ENCODE measurements at places on chromosomes 16 and 17.
A peak's percentile ranks its signal among the peaks of the same experiment; 100 is the strongest.

- DNase-seq, result no peak
Measured at GRCh38 chr16:72940886-72941285, 107.0 kb downstream of the ZFHX3 start.

- DNase-seq, result no peak
Measured at GRCh38 chr17:71313866-71314265, 807.0 kb upstream of the SOX9 start.

DNA sequence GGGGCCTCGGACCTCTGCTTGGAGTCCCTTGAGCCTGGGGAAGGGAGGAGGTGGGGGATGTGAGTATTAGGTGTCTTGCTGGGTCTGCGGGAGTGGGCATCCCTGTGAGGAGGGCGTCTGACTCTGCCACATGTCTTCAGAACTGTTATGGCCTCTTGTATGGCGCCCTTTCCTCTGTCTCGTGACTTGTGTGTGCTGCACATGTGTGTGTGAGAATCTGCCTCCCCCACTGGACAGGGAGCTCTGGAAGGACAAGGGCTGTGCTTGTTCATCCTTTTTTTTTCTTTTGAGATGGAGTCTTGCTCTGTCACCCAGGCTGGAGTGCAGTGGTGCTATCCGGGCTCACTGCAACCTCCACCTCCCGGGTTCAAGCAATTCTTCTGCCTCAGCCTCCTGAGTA lies 33.4 kb downstream of the ARHGAP23 start:
- no peak for DNase-seq

DNA sequence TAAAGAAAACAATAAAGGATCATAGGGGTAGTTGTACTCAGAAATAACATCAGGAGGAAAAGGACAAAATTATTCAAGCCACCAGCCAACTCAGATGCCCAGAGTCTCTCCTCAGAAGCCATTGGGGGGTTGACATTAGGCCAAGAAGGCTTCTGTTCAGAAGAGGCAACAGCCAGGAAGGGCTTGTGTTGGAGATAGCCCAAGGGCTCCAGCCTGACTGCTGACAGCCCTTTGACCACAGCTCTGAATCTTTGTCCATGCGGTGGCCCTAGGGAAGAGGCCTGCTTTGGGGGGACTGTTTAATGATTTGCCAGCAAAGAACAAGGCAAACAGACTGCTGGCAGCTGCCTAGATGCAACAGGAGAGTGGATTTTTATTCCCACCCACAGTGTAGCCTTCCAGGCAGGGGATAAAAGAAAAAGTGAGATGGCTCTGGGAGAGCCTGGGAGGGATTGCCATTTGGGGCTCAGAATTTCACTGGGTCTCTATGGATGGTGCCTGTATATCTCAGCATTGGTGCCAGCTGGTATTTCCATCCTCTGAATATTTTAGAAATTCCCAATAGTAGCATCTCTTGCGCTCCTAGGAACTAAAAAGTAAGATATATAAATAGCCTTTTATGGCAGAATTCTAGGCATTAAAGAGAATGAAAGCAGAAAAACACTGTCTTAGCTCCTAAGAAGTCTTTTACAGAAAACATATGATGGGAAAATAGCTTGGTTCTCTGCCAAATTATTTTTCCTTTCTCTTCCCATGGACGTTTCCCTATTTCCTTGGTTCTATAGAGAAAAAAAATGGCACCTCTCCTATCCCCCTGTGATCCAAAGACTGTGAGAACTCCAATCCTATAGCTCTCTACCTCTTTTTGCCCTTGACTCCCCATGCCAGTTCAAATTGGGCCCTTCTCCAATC lies 29.4 kb upstream of the SUPT4H1 start:
- no peak for DNase-seq

DNA sequence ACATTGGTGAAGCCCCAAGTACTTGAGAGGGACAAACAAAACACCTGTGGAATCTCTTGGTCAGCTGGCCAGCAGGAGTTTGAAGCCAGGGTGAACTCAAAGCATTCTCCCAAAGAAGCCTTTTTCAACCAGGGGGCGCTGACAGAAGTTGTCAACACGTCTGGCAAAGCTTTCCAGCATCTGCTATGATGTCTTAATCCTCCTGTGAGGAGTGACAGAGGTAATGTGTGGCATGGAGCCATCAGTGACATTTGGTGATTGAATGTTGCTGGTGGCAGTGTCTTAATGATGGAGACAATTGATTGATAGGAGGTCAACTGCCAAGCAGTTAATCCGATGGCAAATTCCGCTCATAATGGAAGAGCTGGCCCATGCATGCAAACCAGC lies 257.6 kb upstream of the HSBP1 start:
- no peak for DNase-seq

- DNase-seq, result no peak
Measured at GRCh38 chr16:85231959-85232358, 119.7 kb upstream of the CIBAR2 start.

- no peak for DNase-seq
Measured at GRCh38 chr17:14779241-14779640, 478.4 kb downstream of the HS3ST3B1 start.

DNA sequence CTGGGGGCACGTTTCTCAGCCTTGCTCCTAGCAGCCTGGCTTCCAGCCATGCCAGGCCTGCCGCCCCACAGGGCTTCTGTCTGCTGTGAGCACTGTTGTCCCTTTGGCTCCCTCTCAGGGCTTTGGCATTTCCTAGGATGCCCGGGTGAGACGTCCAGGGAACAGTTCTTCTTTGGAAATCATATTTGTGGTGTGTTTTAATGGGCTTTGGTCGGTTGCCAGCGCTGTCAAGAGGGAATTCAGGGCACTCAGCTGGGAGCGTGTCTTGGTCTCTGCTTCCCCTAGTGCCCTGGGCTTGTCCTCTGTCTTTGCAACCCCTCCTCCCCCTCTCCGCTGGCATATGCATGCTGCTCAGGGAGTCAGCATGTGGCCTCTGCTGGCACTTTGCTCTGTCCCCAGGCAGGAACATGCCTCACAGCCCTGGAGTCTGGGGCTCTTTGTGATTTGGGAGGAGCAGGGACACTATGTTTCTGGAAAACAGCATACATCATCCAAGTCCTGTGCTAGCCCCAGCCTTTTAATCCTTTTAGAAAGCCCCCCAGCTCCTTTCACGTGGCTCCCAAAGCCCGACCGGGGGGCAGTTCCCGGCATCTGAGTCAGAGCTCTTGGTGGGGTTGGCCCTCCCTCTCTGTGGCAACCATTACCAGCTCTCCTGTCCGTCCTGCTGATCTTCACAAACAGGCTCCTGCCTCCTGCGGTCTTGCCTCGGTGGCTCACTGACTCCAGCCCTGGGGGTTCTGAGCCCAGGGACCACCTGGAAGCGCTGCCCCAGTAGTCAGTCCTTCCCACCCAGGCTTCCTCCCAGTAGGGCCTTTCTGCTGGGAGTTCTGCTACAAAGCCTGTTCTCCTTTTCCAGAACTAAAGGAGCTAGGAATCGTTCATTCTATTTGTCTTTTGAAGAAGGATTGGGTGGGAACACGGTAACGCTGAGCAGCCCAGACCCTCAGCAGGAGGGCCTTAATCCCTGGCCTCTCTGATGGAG lies 26.7 kb downstream of the SAP30BP start:
- DNase-seq, result no peak

- no peak for DNase-seq
Measured at GRCh38 chr16:61829631-61830030, 206.6 kb downstream of the CDH8 start.

DNA sequence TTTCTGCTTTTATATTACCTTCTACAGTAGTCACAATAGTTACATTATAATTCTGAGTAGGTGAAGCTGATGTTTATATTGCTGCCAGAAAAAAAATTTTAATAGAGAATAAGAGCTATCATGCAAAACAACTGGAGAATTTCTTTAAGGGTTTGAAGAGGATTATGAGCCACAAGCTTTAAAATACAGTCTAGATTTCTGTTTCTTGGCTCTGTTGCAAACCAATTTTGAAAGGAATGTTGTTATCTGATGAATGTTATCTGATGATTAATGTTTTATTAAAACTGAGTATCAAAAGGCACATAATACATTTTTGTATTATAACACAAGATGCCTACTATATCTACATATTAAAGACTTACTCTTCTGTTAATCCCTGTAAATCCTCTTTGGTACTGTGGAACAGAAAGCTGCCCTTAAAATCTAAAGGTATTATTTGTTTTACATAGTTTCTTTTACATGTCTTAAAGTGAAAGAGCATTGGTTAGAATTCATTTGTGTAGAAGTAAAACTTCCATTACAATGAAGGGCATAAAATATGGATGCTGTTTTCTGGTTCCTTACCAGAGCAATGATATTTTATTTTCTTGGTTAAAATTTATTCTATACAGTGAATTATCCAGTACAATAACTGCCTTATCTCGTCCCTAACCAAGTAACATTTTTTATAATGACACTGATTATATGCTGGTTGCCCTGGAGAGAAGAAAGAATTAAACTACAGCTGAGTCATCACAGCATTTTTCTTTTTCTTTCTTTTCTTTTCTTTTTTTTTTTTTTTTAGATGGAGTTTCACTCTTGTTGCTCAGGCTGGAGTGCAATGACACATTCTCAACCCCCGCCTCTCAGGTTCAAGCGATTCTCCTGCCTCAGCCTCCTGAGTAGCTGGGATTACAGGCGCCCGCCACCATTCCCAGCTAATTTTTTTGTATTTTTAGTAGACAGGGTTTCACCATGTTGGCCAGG lies 205.7 kb downstream of the TANC2 start:
- no peak for DNase-seq

- no peak for DNase-seq
Measured at GRCh38 chr17:68305142-68305541, 13.8 kb downstream of the ARSG start.

DNA sequence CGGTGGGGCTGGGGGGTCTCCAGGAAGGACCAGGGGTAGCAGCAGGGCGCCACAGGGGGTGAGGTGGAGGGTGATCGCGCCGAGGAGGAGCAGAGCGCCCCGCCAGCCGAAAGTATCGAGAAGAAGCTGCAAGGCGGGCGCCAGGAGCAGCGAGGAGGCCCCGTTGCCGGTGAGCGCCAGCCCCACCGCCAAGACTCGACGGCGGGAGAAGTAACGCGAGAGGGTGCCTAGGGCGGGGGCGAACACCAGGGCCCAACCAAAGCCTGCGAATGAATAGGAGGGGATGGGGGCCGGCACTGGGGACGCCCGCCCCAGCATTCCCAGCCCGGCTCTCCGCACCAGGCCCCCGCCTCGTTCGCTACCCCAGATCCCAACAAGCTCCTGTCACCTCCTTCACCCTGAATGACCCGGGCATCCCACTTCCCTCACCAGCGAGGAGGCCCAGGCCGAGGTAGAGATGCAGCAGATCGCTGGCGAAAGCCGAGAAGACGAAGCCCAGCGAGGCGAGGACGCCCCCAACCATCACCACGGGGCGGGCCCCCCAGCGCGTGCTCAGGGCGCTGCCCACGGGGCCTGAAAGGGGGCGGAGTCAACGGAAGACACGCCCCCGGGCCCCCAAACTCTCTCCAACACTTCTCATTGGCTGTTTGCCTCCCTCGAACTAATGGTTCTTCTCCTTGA lies 1.3 kb downstream of the SLC16A11 start:
- no peak for DNase-seq

- no peak for DNase-seq
Measured at GRCh38 chr17:58336456-58337209, 8.0 kb upstream of the TSPOAP1 start.

- DNase-seq, result peak; percentile 9
Measured at GRCh38 chr17:64130559-64131001, 636 bp upstream of the ERN1 start.

Measured in stimulated activated CD8-positive, alpha-beta memory T cell treated with anti-CD3 and anti-CD28 coated beads, Interleukin-2, amount 100 ng/mL, for 1 hour (primary cell).